Glomerular endothelial cell (primary cell): ENCODE measurements at places on chromosomes 3 and 15. TPM values are rescaled to one million over a fixed set of nuclear protein-coding genes. Genes with fewer than 3 reads are reported as not detected.

GRCh38 chr15:90201944-90202375 lies 830 bp downstream of the SEMA4B start:
- no peak for DNase-seq

- DNase-seq: no peak
Observed at GRCh38 chr15:73918784-73919183, 7.5 kb upstream of the LOXL1 start.

DNA sequence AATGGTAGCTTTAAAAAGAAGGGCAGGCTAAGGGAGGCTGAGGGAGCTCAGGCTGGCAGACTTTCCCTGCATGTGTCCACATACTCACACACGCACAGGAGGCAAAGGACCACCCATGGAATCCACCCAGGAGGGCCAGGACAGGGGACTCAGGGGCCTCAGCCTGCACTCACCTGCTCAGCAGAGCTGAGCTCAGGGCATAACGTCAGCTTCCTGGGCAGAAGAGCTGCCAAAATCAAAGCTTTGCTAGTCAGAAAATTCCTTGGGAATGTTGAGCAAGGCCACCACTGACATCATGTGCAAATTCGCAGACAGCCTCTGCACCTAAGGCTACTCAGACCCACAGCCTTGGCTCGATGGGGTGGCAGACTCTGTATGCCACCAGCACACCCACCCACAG lies 16.4 kb upstream of the ALAS1 start:
- no peak for DNase-seq

- no peak for DNase-seq
Observed at GRCh38 chr3:14097616-14098391, 26.9 kb downstream of the CHCHD4 start.

- no peak for DNase-seq
Observed at GRCh38 chr15:66071921-66072295, 181.6 kb downstream of the MEGF11 start.

DNA sequence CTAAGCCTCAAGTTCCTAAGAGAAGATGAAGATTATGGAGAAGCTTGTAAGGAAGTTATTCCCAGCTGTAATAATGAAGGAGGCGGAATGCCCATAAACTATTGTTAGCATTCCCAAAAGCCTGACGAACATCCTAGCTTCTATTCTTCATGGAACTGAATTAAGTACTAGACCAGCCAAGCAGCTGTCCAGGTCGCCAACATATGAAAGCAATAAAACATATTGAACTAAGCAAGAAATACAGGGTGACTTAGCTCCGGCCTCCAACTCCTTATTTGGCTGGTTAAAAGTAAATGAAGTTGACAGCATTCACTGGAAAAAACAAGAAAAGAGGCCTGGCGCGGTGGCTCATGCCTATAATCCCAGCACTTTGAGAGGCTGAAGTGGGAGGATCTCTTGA lies 174.0 kb upstream of the TPM1 start:
- DNase-seq: no peak

DNA sequence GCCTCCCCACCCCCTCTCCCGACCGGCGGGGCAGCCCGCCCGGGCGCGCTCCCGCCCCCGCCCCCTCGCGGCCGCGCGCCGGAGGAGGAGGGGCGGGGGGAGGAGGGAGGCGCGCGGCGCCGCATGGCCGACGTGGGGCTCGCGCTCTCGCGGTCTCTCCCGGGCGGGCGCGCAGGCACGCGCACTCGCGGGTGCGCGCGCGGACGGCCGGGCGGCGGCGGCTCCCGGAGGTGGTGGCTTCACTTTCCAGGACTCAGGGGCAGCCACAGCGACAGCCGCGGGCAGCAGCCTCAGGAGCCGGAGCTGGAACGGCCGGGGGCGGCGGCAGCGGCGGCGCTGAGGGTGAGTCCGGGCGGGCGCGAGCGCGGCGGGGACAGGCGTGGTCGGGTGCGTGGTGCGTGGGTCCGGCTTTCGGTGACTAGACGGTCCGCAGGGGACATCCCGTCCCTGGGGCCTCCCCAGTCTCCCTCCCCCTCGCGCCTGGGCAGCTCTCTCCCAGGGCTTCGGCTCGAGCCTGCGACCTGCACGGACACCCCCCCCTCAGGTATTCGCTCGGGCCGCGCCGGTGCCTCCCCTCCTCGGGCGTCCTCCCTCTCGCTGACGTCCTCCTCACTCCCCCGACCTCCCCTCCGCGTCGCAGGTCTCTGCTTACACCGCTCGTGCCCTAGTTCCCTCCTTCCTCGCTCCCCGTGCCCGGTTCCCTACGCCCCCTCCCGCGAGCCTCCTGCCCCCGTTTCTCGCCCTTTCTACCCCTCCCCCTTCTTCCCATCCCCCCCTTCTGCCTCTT lies at the start of gene UBE2E2:
Gene UBE2E2 (plus strand): TSS at position 407 of the 787 bp plus-strand sequence.
- no peak for DNase-seq

GRCh38 chr3:149128821-149129220 lies 617 bp upstream of the HPS3 start:
- DNase-seq: no peak

Gene C2CD4A
- total RNA-seq: 0.05 and 1.1 TPM in 2 replicates
